ENCODE measurements at places on chromosomes 11 and 22.

DNA sequence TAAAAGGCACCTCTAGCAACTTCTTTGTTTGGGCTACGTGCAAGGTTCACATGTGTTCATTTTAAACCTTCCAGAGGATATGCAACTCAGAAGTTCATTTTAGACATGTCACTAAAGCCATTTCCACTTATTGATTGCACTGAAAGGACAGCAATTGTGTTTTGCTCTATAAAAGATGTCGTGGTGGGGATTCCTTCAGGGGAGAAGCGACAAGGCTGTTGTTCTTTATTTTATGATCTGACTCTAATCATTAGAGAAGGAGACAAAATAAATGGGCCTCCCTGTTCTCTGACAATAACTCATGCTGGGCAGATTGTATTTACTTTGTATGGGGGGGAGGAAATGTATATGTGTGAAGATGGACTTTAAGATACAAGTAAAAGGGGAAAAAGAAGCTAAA, 370.1 kb upstream of the ARHGAP42 start:
- DNase-seq, result no peak

- peak; percentile 90 for DNase-seq
Observed at GRCh38 chr22:32788904-32789624, 12.4 kb upstream of the TIMP3 start.

DNA sequence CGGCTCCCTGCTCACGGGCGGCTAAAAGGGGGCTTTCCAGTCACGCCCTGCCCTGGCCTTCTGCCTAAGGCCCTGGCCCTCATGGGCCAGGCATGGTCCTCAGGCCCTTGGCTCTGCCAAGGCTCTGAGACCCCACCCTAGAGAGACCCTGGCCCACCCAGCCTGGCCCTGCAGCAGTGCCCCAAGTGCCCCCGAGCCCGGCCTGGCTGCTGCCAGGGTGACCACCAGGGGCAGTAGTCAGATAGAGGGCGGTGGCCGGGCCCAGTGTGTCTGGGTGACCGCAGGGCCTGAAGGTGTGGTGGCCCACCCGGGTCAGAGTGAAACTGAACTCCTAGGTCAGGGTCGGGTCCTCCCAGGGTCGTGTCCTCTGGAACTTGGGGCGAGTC, 29.4 kb upstream of the CCDC188 start:
- DNase-seq, result no peak

GRCh38 chr11:1356007-1356435, 33.7 kb upstream of the BRSK2 start:
- DNase-seq, result no peak
